ENCODE measurements at places on chromosomes 11 and 22. TPM values are rescaled to one million over a fixed set of nuclear protein-coding genes. Genes with fewer than 3 reads are reported as not detected.

Gene YAP1
- 19.1 TPM for polyA plus RNA-seq

- H3K4me3 ChIP-seq: no peak overlapping the region
- H3K27me3 ChIP-seq: no peaks in the 10 kb centered on the region
- H3K36me3 ChIP-seq: no peaks in the 10 kb centered on the region
- DNase-seq: no peak
- no peak overlapping the region for H3K27ac ChIP-seq
Observed at GRCh38 chr11:100963375-100963774, 166.2 kb downstream of the PGR start.

- no peaks in the 10 kb centered on the region for H3K27me3 ChIP-seq
- H3K36me3 ChIP-seq: no peaks in the 10 kb centered on the region
Observed at GRCh38 chr11:9616042-9616675, 42.7 kb downstream of the WEE1 start.

GRCh38 chr22:19526702-19527111 is 2.5 kb upstream of the CLDN5 start:
- peaks cover 4% of the 10 kb centered on the region for H3K4me1 ChIP-seq
- H3K4me3 ChIP-seq: no peak overlapping the region
- peaks cover 10% of the 10 kb centered on the region for H3K27me3 ChIP-seq
- H3K27ac ChIP-seq: no peak overlapping the region
- DNase-seq: no peak

DNA sequence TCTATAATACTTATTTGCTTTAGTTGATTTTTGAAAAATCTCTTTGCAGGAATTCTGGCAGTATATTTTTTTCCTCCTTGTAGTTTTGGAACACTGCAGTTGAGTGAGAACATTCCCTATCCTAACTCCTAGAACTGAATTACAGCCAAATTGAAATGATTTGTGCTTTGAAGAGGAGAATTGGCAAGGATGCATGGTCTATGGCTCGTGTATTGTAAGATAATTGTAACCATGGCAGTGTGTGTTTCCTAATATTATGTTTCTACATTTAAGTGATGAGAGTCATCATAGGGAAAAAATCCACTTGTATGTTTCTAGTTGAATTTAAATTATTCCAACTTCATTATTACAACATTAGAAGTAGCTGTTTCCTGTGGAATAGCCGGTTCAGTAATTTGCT is 80.9 kb upstream of the MYO18B start:
- no peaks in the 10 kb centered on the region for H3K36me3 ChIP-seq
- peaks cover 9% of the 10 kb centered on the region for H3K4me1 ChIP-seq
- no peak for DNase-seq
- H3K4me3 ChIP-seq: no peak overlapping the region
- H3K27me3 ChIP-seq: no peaks in the 10 kb centered on the region

GRCh38 chr22:23281406-23282088 is 101.2 kb downstream of the BCR start:
- H3K36me3 ChIP-seq: peaks cover 5% of the 10 kb centered on the region
- no peak overlapping the region for H3K27ac ChIP-seq
- no peak overlapping the region for H3K4me3 ChIP-seq
- peak; percentile 79 for DNase-seq
- H3K4me1 ChIP-seq: peaks cover 5% of the 10 kb centered on the region
- no peaks in the 10 kb centered on the region for H3K27me3 ChIP-seq

DNA sequence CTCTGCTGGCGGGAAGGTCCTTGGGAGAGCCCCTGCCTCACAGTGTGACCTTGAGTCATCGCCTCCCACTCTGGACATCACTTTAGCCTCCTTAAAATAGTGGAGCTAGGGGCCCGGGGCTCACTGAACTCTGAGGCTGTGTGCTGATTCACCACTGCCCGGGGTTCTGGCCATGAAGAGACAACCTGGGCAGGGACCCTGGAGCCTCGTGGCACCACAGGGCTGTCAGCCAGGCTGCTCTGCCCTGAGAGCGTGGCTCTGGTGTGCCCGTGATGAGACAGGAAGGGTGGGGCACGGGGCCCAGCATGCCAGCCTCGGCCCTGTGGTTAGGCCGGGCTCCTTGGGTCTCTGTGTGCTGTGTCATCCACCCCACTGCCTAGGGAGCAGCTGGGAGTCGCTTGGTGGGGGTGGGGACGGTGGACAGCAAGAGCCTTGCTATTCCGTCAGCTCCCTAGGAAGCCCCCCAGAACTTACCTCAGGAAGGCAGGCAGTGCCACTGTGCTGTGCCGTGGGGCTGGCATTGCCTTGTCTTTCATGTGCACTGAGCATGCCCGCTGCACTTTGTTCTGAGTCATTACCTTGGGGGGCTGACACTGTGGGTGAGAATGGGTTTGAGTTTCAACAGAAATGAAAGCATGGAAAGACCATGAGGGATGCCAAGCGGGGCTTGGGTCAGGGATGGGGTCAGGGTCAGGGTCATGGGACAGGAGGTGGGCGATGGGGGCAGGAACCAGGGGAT is 31.7 kb downstream of the TPCN2 start:
- no peak for DNase-seq
- H3K4me3 ChIP-seq: no peak overlapping the region

GRCh38 chr11:72635309-72635915 is 38.8 kb downstream of the PDE2A start:
- DNase-seq: no peak
- H3K27ac ChIP-seq: peak overlapping the region; percentile 49
- H3K4me1 ChIP-seq: no peaks in the 10 kb centered on the region
- H3K36me3 ChIP-seq: no peaks in the 10 kb centered on the region
- no peak overlapping the region for H3K4me3 ChIP-seq

- H3K4me1 ChIP-seq: no peaks in the 10 kb centered on the region
- no peaks in the 10 kb centered on the region for H3K36me3 ChIP-seq
- H3K27ac ChIP-seq: peak within 1 kb of the TSS; percentile 64
- DNase-seq: no peak
Observed at GRCh38 chr11:124897674-124898262, at the start of gene ROBO4. TSS of gene ROBO4 (minus strand) at chr11:124897865. CDS start at chr11:124897795, 70 bp downstream.

DNA sequence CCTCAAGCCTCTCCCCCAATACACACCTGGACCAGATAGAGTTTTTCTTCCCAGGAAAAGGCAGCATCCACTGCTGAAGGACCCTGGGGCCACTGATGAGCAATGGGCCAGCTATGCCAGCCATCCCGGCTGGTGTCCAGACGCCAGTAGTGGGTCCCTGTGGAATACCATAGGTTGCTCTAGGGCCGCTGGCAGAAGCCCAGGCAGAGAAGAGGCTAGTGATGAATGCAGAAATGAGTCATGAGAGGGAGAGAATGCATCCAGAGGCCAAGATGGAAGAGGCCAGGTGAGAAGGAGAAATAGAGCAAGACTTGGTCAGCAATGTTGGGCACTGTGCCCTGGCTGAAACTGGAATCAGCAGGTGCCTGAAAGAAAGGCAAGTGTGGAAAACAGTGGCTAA is 8.9 kb downstream of the HPX start:
- no peaks in the 10 kb centered on the region for H3K27me3 ChIP-seq
- H3K4me1 ChIP-seq: no peaks in the 10 kb centered on the region
- H3K36me3 ChIP-seq: peaks cover 38% of the 10 kb centered on the region
- H3K27ac ChIP-seq: no peak overlapping the region
- no peak for DNase-seq

DNA sequence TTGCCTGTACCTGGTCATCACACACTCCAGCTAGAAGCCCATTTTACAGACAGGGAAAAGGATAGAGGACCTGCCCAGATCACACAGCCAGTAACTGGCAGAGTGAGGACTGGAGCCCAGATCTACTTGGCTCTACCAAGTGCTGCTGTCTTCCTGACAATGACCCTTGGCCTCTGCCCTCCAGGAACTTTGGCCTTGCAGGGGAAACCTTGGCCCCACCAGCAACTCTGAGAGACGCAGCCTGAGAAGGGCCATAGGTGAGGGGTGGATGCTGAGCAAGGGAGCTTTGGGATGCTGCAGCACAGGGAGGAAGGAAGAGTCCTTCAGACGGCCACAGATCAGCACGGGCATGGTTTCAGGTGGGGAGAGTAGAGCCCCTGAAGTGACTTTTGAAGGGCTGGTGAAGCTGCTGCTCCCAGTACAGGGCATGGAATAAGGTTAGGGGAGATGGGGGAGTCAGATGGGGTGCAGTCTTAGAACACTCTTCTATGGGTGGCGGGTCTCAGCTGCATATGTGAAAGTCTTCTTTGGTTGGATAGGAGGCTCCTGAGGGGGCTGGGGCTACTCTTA is 2.0 kb upstream of the CAPN5 start:
- peaks cover 63% of the 10 kb centered on the region for H3K4me1 ChIP-seq
- DNase-seq: no peak
- H3K27ac ChIP-seq: peak overlapping the region; percentile 94
- H3K36me3 ChIP-seq: no peaks in the 10 kb centered on the region

GRCh38 chr22:19986410-19987341 is 29.9 kb downstream of the ARVCF start:
- H3K4me1 ChIP-seq: peaks cover 2% of the 10 kb centered on the region
- no peaks in the 10 kb centered on the region for H3K36me3 ChIP-seq
- no peaks in the 10 kb centered on the region for H3K27me3 ChIP-seq
- peak; percentile 78 for DNase-seq
- peak overlapping the region; percentile 28 for H3K27ac ChIP-seq

Gene KIRREL3
- 0.03 TPM for polyA plus RNA-seq

DNA sequence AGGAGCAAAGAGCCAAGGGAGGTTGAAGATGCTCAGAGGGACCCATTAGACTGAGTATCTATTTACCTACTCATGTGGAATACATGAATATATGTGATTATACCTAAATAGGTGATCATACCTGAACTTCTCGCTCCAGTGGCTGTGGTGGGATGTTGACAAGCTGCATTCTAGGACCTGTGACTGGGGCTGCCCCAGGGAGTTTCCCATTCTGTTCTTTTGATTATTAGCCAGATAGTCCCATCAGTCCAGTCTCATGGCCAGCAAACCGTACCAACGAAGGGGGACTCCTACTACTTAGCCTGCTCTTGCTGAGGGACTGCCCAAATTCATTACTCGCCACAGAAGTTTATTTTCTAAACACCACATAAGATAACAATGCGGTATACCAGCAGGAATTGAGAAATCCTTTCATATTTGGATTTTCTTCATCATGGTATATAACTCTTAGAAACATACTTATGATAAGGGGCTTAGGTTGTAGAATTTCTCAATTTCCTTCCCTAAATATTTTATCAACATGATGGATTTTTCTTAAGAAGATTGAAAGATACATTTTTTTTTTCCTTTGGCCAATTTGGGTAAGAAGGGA is 273.9 kb downstream of the NTM start:
- H3K4me1 ChIP-seq: no peaks in the 10 kb centered on the region
- H3K27me3 ChIP-seq: no peaks in the 10 kb centered on the region
- no peak overlapping the region for H3K27ac ChIP-seq
- H3K36me3 ChIP-seq: no peaks in the 10 kb centered on the region
- H3K4me3 ChIP-seq: no peak overlapping the region
- DNase-seq: no peak

DNA sequence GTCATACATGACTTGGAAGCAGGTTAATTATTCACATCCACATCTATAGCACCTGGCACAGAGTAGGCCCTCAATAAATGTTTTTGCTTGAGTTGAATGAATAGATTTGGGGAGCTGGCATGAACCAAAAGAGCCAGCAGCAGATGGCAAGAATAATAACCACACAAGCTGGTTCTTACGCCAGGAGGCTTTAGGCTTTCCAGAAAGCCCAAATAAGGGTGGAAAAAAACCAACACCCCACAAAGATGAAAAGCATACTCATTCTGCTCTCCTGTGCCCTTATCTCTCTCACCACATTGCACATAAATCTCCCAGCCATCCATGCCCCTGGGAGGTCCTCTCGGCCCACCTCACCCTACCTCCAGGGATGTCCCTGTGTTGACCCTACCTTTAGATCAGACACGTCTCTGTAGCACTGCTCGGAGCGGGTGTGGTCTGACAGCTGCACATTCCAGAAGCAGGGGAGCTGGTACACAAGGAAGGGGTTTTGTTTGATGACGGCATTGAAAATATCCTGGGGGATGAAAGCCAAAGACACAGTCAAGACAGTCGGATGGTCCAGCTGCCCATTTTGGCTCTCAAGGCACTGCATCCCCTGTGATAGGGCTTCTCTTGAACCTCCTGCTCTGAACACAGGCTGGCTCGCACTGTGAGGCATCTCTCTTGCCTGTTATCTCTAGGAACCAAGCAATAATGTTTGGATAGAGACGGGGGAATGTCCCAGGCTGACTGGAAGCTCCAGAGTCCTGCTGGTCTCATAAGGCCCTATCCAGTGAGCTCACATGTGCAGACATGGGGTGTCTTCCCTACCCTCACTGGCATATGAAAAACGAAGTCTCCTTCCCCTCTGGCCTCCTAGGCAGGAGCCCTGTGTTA is 323.6 kb upstream of the SYN3 start:
- no peak overlapping the region for H3K27ac ChIP-seq
- H3K27me3 ChIP-seq: no peaks in the 10 kb centered on the region
- no peak for DNase-seq
- no peaks in the 10 kb centered on the region for H3K36me3 ChIP-seq

DNA sequence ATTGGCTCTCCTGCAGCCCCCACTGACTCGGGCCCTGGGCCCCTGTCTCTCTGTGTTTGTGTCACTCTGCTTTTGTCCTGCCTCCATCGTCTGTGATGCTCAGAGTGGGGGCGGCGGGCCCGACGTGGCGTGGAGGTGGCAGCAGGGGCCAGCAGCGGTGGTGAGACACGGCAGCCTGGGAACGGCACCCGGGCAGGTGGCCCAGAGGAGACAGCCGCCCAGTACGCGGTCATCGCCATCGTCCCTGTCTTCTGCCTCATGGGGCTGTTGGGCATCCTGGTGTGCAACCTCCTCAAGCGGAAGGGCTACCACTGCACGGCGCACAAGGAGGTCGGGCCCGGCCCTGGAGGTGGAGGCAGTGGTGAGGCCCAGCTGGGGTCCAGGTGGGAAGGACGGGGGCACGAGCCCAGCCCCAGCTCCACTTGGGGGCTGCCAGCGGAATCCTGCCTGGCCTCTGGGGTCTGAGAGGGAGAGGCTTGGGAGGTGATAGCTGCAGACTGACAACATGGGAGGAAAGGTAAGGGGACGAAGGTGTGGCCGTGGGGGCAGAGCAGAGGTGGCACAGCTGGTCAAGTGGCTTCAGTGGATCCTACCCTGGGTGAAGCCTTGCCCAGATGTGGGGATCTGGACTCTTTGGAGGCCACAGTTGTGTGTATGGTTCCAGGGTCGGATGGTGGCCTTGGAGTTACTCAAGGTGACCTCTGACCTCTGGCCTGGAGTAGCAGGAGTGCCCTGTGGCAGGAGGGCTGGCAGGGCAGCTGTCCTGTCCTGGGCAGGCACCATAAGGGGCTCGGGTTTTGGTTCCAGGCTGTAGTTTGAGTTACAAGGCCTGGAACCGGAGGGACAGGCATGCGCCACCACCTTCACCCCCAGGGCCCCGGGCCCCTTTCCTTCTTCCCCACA is 16.2 kb downstream of the RELT start:
- H3K27me3 ChIP-seq: no peaks in the 10 kb centered on the region
- no peaks in the 10 kb centered on the region for H3K36me3 ChIP-seq
- H3K4me1 ChIP-seq: no peaks in the 10 kb centered on the region
- H3K4me3 ChIP-seq: no peak overlapping the region

- H3K27ac ChIP-seq: no peak within 1 kb of the TSS
- H3K36me3 ChIP-seq: no peaks in the 10 kb centered on the region
- no peaks in the 10 kb centered on the region for H3K4me1 ChIP-seq
- DNase-seq: no peak
- no peaks in the 10 kb centered on the region for H3K27me3 ChIP-seq
Observed at GRCh38 chr11:94567181-94567670, at the start of gene PIWIL4. TSS of gene PIWIL4 (plus strand) at chr11:94567368. CDS start at chr11:94567519, 151 bp downstream.

Measured in liver (tissue), 10 donors.